ENCODE measurements at places on chromosomes 3 and 15.
A peak's percentile ranks its signal among the peaks of the same experiment; 100 is the strongest.

- no peak for DNase-seq
- H3K27me3 ChIP-seq: no peaks in the 10 kb centered on the region
- H3K4me1 ChIP-seq: peaks cover 3% of the 10 kb centered on the region
- H3K4me3 ChIP-seq: no peak overlapping the region
- H3K27ac ChIP-seq: no peak overlapping the region
These were observed 9.8 kb upstream of the VGLL4 start for GRCh38 chr3:11653298-11654055.

DNA sequence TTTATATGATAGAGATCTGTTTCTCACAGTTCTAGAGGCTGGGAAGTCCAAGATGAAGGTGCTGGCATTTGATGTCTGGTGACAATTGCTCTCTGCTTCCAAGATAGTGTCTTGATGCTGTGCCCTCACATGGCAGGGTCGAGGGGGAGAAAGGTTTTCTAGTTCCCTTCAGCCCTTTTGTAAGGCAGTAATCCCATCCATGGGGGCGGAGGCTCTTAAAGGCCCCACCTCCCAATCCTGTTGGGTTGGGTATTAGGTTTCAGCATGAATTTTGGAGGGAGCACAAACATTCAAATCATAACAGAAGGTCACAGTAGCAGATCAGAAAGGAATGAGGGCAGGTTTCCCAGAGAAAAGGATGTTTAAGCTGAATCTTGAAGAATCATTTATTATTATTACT lies 601.7 kb upstream of the ZNF717 start:
- H3K27me3 ChIP-seq: no peaks in the 10 kb centered on the region
- H3K27ac ChIP-seq: no peak overlapping the region
- no peak overlapping the region for H3K4me3 ChIP-seq
- no peaks in the 10 kb centered on the region for H3K4me1 ChIP-seq
- no peaks in the 10 kb centered on the region for H3K36me3 ChIP-seq

GRCh38 chr3:193921465-193921864 lies 214.5 kb upstream of the HES1 start:
- no peaks in the 10 kb centered on the region for H3K36me3 ChIP-seq
- H3K27ac ChIP-seq: no peak overlapping the region
- H3K4me1 ChIP-seq: no peaks in the 10 kb centered on the region

DNA sequence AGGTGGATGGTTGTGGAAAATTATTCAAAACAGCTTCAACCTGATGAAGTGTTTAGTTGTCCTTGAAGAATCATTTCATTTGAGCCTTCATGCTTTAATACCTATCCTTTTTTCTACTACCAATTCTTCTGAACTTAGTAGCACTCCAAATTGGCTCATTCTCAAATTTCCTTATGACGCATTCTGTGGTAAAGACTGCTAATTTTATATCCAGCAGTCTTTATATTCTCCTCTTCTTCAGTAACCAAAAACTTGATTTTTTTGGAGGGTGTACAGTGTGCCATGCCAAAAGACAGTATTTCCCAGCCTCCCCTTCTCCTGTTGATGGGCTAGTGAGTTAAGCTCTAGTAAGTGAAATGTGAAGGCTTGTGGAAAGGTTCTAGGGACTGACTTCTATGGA lies 25.2 kb downstream of the CGNL1 start:
- no peak overlapping the region for H3K4me3 ChIP-seq
- no peak overlapping the region for H3K27ac ChIP-seq
- DNase-seq: no peak
- peaks cover 3% of the 10 kb centered on the region for H3K4me1 ChIP-seq
- H3K27me3 ChIP-seq: no peaks in the 10 kb centered on the region
- no peaks in the 10 kb centered on the region for H3K36me3 ChIP-seq

GRCh38 chr3:128113817-128114794 lies 9.5 kb downstream of the RUVBL1 start:
- H3K4me1 ChIP-seq: no peaks in the 10 kb centered on the region
- DNase-seq: no peak
- H3K36me3 ChIP-seq: peaks cover 27% of the 10 kb centered on the region
- no peaks in the 10 kb centered on the region for H3K27me3 ChIP-seq
- H3K27ac ChIP-seq: no peak overlapping the region

DNA sequence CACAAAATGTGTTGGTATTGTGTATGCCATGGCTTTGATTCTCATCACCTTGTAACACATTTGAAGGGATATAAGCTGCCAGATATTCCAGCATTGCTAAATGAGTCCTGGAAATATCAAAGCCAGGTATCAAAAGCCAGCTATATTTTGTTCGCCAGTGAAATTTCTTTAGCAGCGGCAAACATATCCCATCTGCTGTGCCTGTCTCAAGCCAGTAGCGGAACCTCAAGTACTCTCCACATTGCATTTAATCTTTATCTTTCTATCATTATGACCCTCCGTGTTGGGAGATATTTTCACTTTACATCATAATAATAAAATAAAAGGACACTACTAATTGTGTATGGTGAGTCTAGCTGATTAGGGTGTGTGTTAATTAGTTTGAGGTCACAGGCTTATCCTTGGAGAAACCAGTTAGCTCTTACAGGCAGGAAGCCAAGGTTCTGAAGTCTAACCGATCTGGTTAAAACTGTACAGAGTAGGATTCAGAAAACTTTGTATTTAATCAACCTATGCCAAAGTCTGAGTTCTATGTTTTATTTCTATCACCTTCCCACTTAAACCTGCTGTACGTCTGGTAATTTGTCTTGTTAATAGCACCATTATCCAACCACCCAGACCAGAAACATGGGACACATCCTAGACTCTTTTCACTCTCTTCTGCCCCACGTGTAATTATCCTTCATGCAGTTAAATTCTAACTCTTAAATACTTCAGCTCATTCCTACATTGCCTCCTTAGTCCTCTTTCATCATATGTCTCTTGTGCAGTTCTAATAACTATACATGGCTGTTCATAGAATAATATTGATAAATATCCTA lies 14.5 kb downstream of the TIPARP start:
- peaks cover 86% of the 10 kb centered on the region for H3K4me1 ChIP-seq
- no peak overlapping the region for H3K4me3 ChIP-seq
- H3K36me3 ChIP-seq: no peaks in the 10 kb centered on the region
- DNase-seq: no peak
- no peak overlapping the region for H3K27ac ChIP-seq

DNA sequence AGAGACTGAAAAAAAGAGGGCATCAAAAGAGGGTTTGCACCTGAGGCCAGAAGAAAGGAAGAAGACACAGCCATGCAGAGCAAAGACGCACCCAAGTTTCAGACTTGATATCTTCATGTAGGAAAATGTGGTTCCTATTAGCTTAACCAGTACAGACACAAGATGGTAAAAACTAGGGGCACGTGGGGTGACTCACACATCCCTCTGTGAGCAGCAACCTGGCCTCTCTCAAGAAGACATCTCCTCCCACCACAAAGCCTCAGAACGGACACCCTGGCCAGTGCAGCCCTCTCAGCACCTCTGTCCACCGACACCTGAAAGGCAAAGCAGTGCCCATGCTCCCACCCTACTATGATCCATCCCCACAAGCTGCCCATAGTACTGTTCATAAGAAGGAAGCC lies 33.3 kb downstream of the GLB1 start:
- peaks cover 75% of the 10 kb centered on the region for H3K36me3 ChIP-seq
- no peaks in the 10 kb centered on the region for H3K27me3 ChIP-seq
- H3K4me1 ChIP-seq: no peaks in the 10 kb centered on the region
- DNase-seq: no peak

DNA sequence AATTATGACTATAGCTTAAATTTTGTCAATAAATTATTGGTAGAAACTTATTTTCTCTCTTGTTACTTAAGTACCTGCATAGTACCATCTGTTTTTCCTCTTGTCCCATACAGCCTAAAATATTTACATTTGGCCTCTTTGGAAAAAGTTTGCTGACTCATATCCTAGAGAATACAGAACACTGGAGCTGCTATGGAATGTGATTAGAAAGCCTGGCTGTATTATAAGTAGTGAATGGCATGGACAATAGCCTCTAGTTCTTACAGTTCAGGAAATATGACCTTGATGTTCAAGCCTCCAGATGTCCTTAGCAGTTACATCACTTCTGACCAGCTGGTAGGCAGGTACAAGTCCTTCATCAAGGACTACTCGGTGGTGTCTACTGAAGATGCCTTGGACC lies 28.3 kb downstream of the ST8SIA2 start:
- no peaks in the 10 kb centered on the region for H3K36me3 ChIP-seq
- no peaks in the 10 kb centered on the region for H3K4me1 ChIP-seq
- H3K4me3 ChIP-seq: no peak overlapping the region
- no peak overlapping the region for H3K27ac ChIP-seq

DNA sequence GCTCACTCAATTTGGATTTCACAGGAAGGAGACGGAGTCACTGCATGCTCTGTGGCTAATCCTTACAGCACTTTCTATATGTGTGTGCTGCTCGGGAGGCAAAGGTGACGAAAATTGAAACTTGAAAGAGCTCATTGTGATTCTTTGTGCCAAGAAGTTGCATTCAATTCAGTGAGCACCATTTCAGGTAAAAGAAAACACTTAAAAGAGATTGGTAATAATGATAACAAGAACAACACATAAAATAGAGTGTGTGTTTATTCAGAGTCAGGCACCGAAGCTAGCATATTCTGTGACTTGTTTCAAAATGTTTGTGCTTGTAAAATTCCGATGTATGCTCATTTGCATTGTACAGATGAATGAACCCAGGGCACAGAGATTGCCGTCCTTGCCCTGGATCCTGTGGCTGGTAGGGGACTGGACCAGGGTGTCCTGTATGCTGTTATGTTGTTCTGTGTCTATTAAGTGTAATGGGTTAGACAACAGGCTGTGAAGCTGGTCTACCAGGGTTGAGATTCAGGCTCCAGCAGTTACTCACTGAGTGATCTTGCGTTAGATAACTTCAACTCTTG lies 193.3 kb upstream of the PROK2 start:
- H3K36me3 ChIP-seq: no peaks in the 10 kb centered on the region
- DNase-seq: no peak
- H3K27ac ChIP-seq: no peak overlapping the region
- H3K4me1 ChIP-seq: peaks cover 10% of the 10 kb centered on the region
- H3K27me3 ChIP-seq: peaks cover 12% of the 10 kb centered on the region
- H3K4me3 ChIP-seq: no peak overlapping the region

DNA sequence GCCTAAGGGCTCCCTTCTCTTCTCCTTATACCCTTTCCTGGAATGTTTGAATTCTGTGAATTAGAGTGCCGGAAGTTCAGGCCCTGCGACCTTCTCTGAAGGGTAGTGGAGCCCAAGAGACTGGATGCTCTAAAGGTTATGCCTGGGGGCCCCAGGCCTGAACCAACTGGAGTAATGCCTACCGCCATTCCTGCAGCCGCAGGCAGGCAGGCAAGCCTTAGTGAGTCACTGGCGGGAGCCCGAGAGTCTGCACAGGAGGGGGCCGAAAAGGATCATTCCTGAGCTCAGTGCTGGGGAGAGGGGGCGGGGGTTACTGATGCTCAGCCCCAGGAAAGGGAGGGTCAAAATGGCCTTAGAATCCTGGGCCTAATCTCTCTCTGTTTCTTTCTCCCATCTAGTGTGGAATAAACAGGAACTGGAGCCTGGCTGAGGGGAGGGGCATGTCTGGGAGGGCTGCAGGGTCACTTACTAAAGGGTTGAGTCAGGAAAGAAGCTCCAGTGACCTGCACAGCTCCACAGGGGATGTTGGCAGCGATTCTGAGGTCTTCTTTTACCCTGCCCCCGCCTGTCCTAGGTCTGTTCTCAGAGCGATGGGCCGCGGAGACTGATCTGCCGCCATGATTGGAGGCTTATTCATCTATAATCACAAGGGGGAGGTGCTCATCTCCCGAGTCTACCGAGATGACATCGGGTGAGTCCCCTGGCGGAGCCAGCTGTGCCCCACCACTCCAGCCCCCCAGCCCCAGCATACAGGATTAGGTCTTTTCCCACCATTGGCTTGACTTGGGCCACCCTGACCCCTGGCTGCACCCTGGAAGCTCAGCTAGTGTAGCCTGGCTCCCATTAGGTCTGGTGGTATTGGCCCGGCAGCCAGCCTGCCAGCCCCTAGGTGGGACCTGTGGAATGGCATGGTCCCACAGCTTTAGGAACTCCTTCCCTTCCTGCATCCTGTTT lies 2.0 kb downstream of the AP2M1 start:
- H3K4me1 ChIP-seq: peaks cover 43% of the 10 kb centered on the region
- H3K4me3 ChIP-seq: peak overlapping the region; percentile 89
- peak overlapping the region; percentile 92 for H3K27ac ChIP-seq
- no peak for DNase-seq

DNA sequence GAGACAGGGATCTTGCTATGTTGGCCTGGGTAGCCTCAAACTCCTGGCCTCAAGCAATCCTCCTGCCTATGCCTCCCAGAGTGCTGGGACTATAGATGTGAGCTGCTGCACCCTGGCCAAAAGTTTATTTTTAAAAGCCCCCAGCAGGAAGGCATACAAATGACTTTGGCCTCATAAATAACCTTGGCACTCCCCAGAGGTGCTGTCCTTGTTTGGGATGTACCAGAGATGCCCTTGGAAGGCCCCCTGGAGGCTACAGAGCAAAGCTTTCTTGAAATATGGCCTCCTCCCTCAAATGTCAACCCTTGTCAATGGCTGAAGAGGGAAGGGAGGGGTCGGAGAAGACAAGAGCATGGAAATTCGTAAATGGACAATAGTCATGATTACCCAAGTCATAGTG lies 14.0 kb upstream of the RTP3 start:
- no peaks in the 10 kb centered on the region for H3K36me3 ChIP-seq
- H3K27me3 ChIP-seq: peaks cover 3% of the 10 kb centered on the region
- DNase-seq: no peak
- H3K4me3 ChIP-seq: no peak overlapping the region

- no peak for DNase-seq
- peaks cover 38% of the 10 kb centered on the region for H3K4me1 ChIP-seq
- no peak overlapping the region for H3K27ac ChIP-seq
- H3K4me3 ChIP-seq: no peak overlapping the region
These were observed 24.2 kb downstream of the IL20RB start for GRCh38 chr3:136982033-136982432.

DNA sequence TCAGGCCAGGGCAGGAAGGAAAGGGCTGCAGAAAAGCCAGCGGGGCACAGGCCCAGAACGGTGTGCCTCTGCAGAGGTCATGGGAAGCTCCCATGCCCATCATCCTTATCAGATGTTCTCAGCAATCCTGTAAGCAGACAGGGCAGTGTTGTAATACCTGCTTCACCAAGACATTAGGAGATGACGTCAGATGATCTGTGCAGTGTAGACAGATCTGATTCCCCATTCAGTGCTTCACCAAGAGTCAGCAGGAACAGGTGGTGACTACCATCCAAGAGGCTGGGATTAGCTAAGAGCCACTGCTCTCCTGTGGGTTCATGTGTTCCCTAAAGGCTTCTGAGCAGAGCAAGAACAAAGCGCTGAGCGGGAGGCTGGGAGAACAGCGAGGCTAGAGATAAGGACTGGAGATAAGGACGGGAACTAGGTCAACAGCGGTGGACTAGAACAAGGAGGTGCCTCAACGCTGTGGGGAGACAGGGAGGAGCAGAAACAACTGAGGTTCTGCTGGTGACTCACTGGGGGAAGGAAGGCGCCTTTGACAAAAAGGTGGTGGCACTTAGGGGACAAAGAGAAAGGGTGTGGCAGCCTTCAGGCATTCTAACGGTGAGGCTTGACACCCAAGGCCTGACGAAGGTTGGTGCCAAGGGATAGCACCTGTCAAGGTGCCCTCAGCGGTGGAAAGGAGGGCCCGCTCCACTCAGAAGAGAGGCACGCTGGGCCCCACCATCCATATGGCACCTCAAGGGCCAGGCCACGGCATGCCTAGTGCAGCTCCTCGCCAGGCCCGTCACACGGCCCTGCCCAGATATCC lies 28.4 kb downstream of the CCDC12 start:
- H3K36me3 ChIP-seq: no peaks in the 10 kb centered on the region
- peak overlapping the region; percentile 89 for H3K27ac ChIP-seq
- no peaks in the 10 kb centered on the region for H3K27me3 ChIP-seq
